Osteocyte (in vitro differentiated cells): ENCODE measurements at places on chromosomes 11 and 22. TPM values are rescaled to one million over a fixed set of nuclear protein-coding genes. Genes with fewer than 3 reads are reported as not detected.

DNA sequence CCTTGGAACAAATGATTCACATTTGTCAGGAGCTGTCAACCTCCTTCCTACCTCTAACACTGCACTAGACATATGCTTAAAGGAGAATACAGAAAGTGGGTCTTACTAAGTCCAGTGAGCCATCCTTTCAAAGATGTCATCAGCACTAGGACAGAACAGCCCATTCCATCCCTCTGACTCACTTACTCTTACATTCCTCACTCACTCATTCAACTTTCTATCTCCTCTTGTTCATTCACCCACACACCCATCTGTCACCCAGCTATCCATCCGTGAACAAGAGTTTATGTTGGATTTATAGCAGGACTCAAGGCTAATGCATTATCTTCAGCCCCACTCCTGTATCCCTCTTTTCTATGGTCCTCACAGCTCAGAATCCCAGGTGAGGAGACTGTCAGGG is 9.1 kb downstream of the INSC start:
- H3K4me1 ChIP-seq, result no peaks in the 10 kb centered on the region
- no peak overlapping the region for H3K27ac ChIP-seq
- H3K4me3 ChIP-seq, result no peak overlapping the region
- peaks cover 3% of the 10 kb centered on the region for H3K27me3 ChIP-seq

GRCh38 chr22:44172370-44173108 is 8.2 kb upstream of the PARVG start:
- no peaks in the 10 kb centered on the region for H3K36me3 ChIP-seq
- DNase-seq, result no peak
- H3K27me3 ChIP-seq, result peaks cover 19% of the 10 kb centered on the region

Gene B4GAT1
- 31.0 and 32.7 TPM in 2 replicates for total RNA-seq

- no peaks in the 10 kb centered on the region for H3K36me3 ChIP-seq
- DNase-seq, result no peak
- no peak overlapping the region for H3K27ac ChIP-seq
- H3K4me1 ChIP-seq, result peaks cover 34% of the 10 kb centered on the region
Observed at GRCh38 chr11:60869451-60869825, 2.1 kb downstream of the ZP1 start.

DNA sequence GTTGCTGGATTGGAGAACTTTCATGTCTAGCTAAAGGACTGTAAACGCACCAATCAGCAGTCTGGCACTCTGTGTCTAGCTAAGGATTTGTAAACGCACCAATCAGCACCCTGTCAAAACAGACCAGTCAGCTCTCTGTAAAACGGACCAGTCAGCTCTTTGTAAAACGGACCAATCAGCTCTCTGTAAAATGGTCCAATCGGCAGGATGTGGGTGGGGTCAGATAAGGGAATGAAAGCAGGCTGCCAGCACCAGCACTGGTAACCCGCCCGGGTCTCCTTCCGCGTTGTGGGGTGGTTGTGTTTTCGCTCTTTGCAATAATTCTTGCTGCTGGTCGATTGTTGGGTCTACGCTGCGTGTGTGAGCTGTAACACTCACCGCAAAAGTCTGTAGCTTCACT is 11.3 kb downstream of the MYO18B start:
- no peaks in the 10 kb centered on the region for H3K27me3 ChIP-seq
- no peaks in the 10 kb centered on the region for H3K4me1 ChIP-seq
- H3K4me3 ChIP-seq, result no peak overlapping the region

DNA sequence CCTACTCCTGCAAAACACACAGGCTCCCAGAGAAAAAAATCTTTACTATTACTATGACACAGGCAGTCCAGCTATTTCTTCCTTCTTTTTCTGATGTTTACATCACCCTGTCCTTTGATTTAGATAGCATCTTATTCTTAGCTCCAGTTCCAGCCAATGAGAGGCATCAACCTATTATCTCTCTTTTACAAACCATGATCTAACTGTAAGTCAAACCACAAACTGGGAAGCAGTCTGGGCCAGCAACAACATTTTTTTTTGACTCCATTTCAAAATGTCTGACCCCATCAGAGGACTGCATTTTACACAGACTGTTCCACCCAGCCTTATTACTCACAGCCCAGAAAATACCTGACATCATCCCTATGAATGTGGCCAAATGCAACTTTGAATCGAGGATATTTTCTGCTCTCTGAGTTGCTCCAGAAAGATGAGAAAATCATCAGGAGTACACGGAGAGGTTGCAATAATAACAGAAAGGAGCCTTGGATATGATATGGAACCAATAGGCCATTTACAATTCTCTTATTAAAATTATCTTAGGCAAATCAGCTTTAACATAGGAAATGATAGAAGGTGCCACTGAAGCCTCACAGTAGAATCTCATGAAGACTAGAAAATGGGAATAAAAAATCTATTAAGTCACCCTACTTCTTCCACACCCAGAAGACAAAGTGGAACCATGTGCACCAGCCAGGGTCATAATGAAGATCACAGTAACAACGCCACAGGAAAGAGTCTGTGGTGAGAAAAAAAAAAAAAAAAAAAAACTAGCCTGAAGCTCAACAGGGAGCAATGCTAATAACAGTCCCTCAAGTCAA is 21.2 kb downstream of the TBRG1 start:
- peaks cover 4% of the 10 kb centered on the region for H3K4me1 ChIP-seq
- H3K27me3 ChIP-seq, result no peaks in the 10 kb centered on the region
- H3K36me3 ChIP-seq, result no peaks in the 10 kb centered on the region
- no peak overlapping the region for H3K27ac ChIP-seq

Gene USP2
- total RNA-seq, result 0.11 and 0.24 TPM in 2 replicates

GRCh38 chr22:36117053-36117554 is 43.5 kb downstream of the APOL3 start:
- H3K4me3 ChIP-seq, result no peak overlapping the region
- no peaks in the 10 kb centered on the region for H3K27me3 ChIP-seq
- H3K27ac ChIP-seq, result no peak overlapping the region
- no peaks in the 10 kb centered on the region for H3K36me3 ChIP-seq

Gene CDCA5
- total RNA-seq, result 6.0 and 7.1 TPM in 2 replicates

GRCh38 chr22:36027579-36027934 is 1.1 kb downstream of the RBFOX2 start:
- DNase-seq, result peak; percentile 67
- peaks cover 7% of the 10 kb centered on the region for H3K36me3 ChIP-seq
- H3K27ac ChIP-seq, result peak overlapping the region; percentile 90
- H3K4me3 ChIP-seq, result peak overlapping the region; percentile 89
- no peaks in the 10 kb centered on the region for H3K27me3 ChIP-seq
- peaks cover 41% of the 10 kb centered on the region for H3K4me1 ChIP-seq

GRCh38 chr11:111265421-111265820 is 19.9 kb downstream of the POU2AF2 start:
- no peak for DNase-seq
- H3K4me3 ChIP-seq, result no peak overlapping the region
- H3K36me3 ChIP-seq, result no peaks in the 10 kb centered on the region

Gene CTR9
- 27.7 and 28.0 TPM in 2 replicates for total RNA-seq
